PC-9 (cell line): ENCODE measurements at places on chromosomes 2 and 18. TPM values are rescaled to one million over a fixed set of nuclear protein-coding genes. Genes with fewer than 3 reads are reported as not detected.

GRCh38 chr2:185875136-185875931 lies 136.7 kb downstream of the FSIP2 start:
- no peak overlapping the region for H3K4me3 ChIP-seq
- no peaks in the 10 kb centered on the region for H3K27me3 ChIP-seq
- H3K4me1 ChIP-seq: no peaks in the 10 kb centered on the region
- no peak for DNase-seq
- H3K36me3 ChIP-seq: no peaks in the 10 kb centered on the region
- H3K27ac ChIP-seq: no peak overlapping the region

DNA sequence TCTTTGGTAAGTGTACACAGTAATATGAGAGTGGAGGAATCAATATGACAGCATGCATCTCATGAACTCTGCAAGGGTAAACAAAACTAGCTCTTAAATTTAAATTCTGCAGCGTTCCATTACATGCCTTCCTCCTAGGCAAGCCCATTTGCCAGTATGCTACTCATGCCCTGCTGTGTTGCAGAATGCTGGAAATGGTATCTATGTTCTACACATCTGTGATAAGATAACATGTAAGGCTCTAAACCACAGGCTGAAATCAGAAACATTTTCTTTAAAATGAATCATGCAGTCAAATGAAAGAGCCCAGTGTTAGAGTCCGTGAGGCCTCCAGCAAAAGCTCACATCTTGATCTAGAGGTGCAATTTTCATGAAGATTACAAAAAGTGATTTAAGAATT lies 112.8 kb upstream of the FN1 start:
- no peak overlapping the region for H3K4me3 ChIP-seq
- DNase-seq: no peak
- no peaks in the 10 kb centered on the region for H3K36me3 ChIP-seq

GRCh38 chr2:24205131-24205530 lies 30.3 kb downstream of the FAM228A start:
- H3K27ac ChIP-seq: no peak overlapping the region
- H3K36me3 ChIP-seq: 0 out of 2 replicates have a peak, but pooled peaks cover 4% of the 10 kb centered on the region
- DNase-seq: no peak
- no peaks in the 10 kb centered on the region for H3K27me3 ChIP-seq
- H3K4me3 ChIP-seq: no peak overlapping the region

The LINC00305 gene
- not detected in 2 replicates for total RNA-seq
